ENCODE measurements at places on chromosomes 7 and 10. TPM values are rescaled to one million over a fixed set of nuclear protein-coding genes. Genes with fewer than 3 reads are reported as not detected.
A peak's percentile ranks its signal among the peaks of the same experiment; 100 is the strongest.

Gene UNC5B
- total RNA-seq = 37.0 TPM

Gene CYP17A1
- total RNA-seq = not detected

Gene SERPINE1
- 700 TPM for total RNA-seq

Gene CC2D2B
- total RNA-seq = 0.86 TPM

Gene KLF14
- total RNA-seq = under 0.01 TPM

Gene NUTM2B
- total RNA-seq = 0.32 TPM

Gene COL17A1
- total RNA-seq = not detected

Gene BAIAP2L1
- 9.1 TPM for total RNA-seq

Gene RAB18
- total RNA-seq = 61.7 TPM

Gene CRYGN
- not detected for total RNA-seq

Gene DPP6
- total RNA-seq = under 0.01 TPM

Gene TCAF2
- total RNA-seq = 0.64 TPM

Gene ADAMTS14
- 1.6 TPM for total RNA-seq

DNA sequence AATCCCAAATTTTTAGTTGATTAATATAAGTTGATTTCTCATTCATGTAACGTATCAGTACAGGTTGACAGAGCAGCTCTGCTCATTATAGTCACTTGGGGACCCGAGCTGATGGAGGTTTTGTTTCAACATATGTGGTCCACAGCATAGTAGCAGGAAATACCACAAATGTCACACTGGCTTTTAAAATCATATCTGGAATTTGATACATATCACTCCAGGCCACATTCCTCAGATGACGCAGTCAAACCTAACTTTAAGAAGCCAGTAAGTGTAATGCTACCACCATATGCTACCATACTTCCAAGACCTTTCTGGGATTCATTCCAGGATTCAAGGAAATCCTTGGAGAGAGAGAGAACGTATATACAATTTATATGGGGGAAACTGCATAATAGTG is 156.3 kb downstream of the PHF14 start:
- DNase-seq = peak; percentile 76

DNA sequence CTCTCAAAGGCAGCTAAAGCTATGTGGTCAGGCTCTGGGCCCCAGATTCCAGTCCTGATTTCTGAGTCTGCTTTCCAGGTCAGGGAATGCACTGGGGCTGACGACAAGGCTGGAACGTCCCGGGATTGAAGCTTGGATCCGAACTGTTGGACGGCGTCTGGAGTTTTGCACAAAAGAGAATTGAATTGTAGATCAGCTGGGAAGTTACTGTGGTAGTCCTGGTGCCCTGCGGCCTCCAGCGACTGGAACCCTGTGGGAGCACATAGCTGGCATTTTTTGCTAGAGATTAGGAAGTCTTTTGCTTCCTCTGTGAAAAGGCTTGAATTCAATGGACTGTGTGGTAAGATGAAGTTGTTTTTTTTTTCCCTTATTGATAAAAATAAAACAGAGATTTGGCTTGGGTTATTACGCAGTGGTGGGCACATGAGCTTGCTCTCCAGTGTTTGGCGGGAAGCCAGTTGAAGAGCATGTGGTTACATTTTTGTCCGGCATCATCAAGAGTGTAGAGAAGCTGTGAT is at the start of gene HK1:
Gene HK1, plus strand, starts transcription at position 51 of the 518 bp plus-strand sequence.
- DNase-seq = peak; percentile 55

DNA sequence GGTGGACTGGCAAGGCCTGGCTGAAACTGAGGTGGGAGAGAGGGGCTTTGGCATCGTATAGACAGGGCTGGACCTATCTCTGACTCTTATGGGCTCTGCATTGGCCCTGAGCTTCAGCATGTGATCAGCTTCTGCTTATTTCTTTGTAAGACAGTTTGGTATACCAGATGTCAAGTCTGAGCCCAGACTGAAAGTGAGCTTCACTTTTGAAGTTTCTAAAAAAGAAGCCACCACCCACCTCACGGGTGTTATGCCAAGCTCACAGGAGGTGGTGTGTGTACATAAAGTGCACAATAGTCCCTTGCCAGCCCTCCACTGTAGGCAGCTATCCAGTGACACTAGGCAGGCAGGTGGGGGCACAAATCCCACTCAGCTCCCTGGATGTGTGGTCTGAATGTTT is 68.7 kb upstream of the SEPHS1 start:
- DNase-seq = no peak

GRCh38 chr10:25157650-25158049 is 17.2 kb upstream of the GPR158 start:
- DNase-seq = no peak

DNA sequence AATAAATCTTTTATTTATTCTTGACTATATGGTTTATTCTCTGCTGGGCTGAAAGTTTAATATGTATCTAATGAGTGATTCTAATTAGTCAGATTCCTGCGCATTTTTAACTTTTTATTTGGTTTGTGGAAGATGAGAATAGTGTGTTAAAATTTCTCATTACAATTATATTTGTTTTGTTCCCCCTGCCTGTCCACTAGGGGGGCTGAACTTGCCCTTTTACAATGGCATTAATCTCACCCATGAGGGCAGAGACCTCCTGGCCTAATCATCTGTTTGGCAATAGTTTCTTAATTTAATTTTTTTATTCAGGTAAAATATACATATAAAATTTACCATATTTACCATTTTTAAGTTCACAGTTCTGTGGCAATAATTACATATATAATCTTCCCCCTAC is 278.5 kb upstream of the NPY start:
- no peak for DNase-seq

DNA sequence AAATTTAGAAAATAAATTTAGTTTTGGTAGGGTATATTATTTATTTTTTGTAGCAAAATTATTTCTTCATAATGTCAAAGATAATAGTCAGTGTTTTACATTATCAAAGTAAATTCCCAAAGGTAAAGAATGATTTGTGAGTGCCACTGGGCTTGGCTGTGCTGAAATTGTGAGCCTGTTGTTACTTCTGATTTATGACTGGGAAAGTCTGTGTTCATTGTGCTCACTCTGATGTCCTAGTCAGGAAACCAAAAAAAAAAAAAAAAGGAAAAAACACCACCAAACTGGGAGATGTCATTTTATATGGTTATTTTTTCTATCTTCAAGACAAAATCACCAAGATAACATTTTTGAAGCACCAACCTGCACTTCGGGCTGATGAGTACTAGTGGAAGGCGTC is 44.3 kb downstream of the MDFIC start:
- DNase-seq = no peak

- DNase-seq = no peak
Measured at GRCh38 chr7:152127229-152127628, 101.8 kb downstream of the GALNT11 start.

DNA sequence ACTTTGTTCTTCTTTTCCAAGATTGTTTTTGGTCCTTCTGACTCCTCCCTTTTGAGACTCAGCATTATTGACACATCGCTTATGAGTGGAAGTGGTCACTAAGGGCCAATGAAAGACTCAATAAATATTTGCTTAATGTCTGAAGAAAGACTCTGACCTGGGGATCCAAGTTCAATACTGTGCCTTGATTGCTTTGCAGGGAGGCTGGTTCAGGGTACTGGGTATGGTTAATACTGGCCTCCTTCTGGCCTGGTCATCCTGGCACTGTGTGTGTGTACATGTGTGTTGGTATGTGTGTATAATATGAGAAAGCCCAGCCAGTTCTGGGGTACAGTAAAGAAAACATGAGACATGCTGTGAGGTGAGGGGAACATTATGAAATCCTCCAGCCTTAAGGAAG is 7.6 kb upstream of the PDZD8 start:
- DNase-seq = no peak

DNA sequence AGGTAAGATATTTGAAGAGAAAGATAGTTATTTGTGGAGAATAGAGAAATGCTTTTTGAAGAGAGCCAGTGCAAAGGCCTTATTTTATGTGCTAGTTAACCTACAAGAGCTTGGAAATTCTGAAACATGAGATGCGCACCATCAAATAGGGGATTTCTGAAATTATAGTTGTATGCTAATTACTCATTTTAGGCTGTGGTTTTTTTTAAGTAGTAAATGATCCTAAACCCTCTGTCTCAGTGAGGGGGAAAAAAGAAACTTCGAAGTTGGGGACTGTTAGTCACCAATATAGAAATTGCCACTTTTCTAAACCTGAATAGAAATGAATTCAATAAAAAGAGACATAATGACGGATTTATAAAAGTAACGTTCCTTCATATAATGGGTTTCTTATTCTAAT is 119.3 kb upstream of the MDFIC start:
- no peak for DNase-seq

DNA sequence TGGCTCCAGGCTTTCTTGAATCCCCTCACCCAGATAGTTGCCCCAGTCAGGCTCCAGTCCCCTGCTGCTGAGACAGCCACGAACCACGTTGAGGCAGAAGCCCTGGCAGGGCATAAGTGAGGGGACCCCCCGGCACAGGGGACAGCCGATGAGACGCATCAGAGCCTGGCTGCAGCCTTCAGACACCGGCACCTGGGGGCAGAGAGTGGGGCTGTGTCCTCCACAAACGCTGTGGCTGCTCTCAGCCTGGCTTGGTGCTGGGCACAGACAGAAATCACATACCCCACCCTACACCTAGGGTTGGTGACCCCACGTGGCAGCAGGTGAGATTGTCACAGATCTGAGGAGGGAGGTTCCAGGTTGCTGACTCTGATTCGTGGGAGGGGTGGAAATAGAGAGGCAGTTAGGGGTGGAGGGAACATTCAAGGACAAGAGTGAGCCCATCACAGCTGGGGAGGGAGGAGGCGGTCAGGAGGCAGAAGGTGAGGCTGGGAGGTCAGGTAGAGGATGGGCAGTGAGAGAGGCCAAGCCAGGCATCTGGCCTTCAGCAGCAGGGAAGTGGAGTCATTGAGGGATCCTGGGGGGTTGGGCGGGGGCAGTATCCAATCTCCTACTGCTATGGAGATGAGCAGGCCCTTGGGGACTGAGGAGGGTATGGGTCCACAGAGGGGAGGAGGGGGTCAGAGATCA is 3.2 kb downstream of the GPC2 start:
- no peak for DNase-seq

DNA sequence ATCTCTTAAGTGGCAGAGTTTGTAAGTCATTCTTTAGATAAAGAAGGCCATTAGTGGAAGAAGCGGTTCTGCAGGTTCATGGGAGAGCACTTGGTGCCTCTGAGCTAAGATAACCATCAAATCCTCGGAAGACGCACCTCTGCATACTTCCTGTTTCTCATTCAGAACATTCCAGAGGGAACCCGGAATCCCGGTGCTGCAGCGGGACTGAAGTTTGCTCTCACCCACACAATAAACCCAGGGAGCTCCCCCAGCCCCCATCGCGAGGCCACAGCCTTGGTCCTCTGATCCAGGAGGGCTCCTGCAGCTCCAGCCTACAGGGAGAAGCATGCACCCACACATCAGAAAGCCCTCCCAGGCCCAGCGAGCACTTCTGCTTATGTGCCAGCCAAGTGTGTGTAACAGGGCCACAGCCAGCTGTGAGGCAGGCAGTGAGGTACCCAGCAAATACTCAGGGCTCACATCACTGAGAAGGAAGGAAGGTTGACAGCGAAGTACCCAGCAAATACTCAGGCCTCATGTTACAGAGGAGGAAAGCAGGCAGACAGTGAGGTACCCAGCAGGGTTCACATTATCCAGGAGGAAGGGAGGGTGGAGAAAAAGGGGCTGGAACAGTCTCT is 142.4 kb downstream of the DIP2C start:
- no peak for DNase-seq

DNA sequence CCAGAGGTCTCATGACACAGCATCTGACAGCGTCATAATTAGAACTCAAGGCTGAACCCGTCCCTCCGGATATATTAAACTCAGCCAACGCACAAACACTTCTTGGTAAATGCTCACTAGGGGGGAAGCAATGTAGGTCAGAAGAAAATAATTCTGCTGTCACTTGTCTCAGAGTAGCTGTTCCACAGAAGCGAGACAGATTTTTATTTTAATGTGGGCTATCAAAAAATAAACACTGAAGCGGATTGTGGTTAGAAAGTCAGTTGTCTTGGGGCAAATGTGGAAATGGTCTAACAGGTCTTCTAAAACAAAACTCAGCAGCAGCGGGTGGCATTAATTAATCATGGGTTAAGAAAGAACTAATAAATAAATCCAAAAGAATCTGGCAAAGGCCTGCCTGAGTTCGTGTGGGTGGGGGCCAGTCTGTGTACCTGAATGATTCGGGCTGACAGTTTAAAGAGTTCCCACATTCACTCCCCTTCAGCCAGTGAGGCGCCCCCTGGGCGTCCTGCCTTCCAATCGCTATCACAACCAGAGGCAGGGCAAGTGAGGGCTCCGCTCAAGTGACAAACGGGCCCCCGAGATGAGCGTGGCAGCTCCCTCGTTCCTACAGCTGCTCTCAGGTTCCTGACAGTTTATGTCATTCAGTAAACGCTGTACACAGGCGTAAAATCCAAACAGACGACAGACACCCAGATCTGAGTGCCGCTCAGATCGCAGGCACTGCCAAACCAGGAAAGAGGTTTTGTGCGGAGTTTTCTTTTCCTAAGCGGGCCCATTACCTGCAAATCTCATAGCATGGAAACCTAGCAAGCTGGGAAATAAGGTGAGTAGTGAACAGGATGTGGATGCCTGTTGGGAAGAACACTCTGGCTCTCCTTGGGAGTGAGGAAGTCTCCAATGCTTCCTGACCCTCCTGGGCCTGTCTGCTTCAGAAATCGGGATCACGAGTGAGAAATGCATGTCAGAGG is 52.9 kb downstream of the NRAP start:
- no peak for DNase-seq
